ENCODE measurements at places on chromosomes 7 and 10.

GRCh38 chr10:86363833-86364490 is 2.6 kb downstream of the GRID1 start:
- no peak for DNase-seq

GRCh38 chr10:48500771-48501170 is 104.1 kb downstream of the ARHGAP22 start:
- DNase-seq, result no peak

- no peak for DNase-seq
These were observed 554.2 kb downstream of the PARD3 start for GRCh38 chr10:34260904-34261303.

- no peak for DNase-seq
These were observed 39.2 kb downstream of the ELFN1 start for GRCh38 chr7:1709281-1709680.

- DNase-seq, result peak; percentile 16
These were observed 7.4 kb upstream of the TSPAN33 start for GRCh38 chr7:129136887-129137642.

- no peak for DNase-seq
These were observed 90.8 kb upstream of the HECTD2 start for GRCh38 chr10:91319336-91319735.

GRCh38 chr7:20439416-20440185 is 108.9 kb downstream of the ITGB8 start:
- no peak for DNase-seq

DNA sequence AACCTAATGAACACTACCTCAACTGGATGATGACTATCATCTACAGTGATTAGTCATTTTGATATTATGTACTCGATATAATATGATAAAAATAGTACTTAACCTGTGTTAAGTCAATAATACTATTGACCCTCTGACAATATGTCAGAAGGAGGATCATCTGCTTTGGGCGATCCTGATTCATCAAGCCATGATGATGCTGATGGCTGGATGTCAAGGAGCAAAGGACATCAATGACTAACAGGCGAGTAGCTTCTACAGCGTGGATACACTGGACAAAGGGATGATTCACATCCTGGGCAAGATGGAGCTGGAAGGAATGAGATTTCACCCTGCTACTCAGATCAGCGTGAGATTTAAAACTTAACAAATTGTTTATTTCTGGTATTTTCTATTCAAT is 94.4 kb upstream of the SKAP2 start:
- DNase-seq, result no peak

- DNase-seq, result no peak
These were observed 114.0 kb downstream of the TACC2 start for GRCh38 chr10:122102869-122103525.

DNA sequence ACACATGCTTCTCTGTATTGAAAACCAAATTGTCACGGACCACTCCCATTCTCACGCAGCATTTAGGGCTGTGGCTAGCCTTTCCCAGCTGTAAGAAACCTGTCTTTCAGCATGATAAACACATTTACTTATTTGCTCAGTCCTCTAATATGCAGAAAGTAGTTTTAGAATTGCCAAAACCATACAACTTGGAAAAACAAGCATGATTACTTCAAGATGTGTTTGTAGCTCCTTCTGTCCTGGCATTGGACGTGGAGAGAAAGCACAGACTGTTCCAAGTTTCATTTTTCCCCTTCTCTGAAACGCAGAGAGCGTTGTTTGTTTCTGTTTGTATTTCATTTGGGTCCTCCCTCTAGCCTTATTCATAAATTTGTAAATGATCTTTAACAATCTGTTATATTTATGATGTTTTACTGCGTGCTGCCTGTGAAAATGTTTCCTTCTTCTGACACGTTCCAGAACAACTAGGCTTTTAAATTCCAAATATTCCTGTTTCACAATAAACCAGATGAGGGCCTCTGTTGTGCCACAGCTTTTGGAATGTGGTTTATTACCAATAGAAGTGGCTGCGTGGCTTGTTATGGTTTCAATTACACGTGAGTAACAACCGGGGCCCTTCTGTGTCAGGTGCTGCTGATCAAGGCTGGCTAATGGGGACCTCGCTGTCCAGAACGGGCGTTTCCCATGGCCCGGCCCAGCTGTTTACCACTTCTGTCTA is 26.1 kb downstream of the MNX1 start:
- DNase-seq, result no peak

- DNase-seq, result no peak
These were observed 62.7 kb downstream of the EZH2 start for GRCh38 chr7:148821422-148821821.

DNA sequence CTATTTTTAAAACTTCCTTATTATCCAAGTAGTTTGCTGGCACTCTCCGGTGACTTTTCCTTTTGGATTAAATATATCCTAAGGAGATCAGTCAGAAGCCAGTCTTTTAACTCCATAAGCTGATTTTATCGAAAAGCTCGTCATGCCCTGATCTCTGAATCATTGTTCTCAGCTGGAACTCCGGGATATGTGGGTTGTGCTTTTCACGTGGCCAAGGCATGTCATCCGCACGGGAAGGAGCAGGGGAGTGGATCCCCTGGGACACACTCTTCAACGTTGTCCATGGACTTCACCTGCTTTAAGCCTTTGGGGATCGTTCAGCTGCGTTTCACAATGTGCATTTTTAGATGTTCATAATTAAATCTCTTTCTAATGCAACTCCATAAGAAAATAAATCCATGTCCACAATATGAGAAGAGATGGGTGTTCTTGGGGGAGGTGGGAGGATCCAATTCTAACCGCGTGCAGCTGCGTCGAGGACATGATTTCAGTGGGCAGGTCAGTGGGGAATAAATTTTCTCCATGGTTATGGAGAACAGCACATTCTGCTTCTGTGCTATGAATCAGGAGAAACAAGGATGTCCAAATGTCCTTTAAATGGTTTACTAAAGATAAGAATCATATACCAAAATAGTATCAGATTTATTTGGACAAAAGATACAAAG is 229.5 kb upstream of the ADARB2 start:
- no peak for DNase-seq

DNA sequence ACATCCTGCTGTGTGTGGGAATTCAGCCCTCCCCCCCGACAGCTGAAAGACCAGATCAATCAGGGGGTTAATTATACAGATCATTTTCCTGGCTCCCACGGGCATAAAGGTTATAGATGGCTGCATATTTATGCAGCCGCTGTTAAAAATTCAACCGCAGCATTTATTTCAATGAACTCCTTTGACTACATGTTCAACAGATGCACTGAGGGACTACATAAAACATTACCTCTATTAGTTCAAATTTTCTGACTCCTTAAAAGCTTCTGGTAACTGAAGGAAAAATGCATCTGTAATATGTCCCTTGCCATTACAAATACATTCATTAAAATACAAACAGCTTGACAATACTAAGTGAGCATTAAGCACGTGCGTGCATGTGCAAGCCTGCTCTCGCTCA is 49.7 kb upstream of the YAE1 start:
- DNase-seq, result no peak

- DNase-seq, result no peak
These were observed 29.5 kb downstream of the MIOS start for GRCh38 chr7:7596176-7596575.

GRCh38 chr7:146554556-146554955 is 438.0 kb downstream of the CNTNAP2 start:
- no peak for DNase-seq

GRCh38 chr7:157832006-157832405 is 495.2 kb downstream of the DNAJB6 start:
- no peak for DNase-seq

GRCh38 chr7:15851201-15851600 is 164.7 kb upstream of the MEOX2 start:
- DNase-seq, result no peak

- no peak for DNase-seq
These were observed 168.6 kb downstream of the LRMDA start for GRCh38 chr10:75599875-75600648.

DNA sequence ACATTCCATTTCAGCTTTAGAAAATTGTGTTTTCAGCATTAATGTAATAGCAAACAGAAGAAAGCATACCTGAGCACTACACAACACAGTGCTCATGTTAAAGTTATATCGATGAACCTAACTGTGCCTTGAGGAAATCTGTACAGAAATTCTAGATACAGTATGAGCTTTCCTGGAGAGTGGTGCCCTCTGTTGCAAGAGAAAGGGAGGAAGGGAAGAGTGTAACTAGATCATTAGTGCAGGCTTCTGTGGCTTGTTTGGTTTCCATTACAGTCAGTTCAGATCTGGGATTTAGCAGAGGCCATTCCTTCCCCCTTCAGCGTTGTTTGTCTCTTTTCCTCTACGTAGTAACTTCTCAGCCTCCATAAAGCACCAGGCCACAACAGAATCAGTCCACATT is 139.7 kb downstream of the HTR7 start:
- no peak for DNase-seq

DNA sequence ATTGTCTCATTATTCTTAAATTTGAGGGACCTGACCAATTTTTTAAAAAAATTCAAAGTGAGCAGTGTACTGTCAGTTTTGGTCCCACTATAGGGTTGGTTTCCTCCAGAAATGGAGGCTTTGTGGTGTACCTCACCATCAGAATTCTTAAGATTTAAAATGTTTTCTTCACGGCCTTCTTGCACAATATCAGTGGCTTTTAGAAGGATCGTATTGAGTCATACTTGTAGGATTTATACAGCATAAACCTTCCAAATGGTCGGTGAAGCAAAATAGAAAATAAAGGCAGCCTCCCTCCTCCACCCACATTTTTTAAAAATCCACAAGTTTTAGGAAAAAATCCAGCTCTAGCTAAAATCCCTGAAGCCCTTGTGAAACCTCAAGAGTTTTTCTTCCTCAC is 126.4 kb downstream of the RNLS start:
- DNase-seq, result no peak

DNA sequence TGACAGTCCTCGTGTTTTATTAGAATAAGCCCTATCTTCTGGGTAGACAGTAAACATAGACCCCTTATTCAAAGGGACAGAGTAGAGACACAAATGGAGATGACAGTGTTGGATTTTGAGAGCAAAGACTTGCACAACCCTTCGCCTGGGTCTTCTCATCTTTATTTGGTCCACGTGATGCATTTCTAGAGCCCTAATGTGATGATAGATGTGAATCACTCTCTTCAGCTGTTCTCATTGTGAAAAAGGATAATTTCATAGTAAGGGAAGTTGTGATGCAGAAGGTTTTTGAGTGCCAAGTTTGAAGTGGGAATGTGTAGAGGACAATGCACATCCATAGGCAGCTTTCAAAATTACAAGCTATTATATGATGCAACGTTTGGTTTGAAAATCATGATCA is 86.3 kb downstream of the CREB5 start:
- DNase-seq, result no peak

DNA sequence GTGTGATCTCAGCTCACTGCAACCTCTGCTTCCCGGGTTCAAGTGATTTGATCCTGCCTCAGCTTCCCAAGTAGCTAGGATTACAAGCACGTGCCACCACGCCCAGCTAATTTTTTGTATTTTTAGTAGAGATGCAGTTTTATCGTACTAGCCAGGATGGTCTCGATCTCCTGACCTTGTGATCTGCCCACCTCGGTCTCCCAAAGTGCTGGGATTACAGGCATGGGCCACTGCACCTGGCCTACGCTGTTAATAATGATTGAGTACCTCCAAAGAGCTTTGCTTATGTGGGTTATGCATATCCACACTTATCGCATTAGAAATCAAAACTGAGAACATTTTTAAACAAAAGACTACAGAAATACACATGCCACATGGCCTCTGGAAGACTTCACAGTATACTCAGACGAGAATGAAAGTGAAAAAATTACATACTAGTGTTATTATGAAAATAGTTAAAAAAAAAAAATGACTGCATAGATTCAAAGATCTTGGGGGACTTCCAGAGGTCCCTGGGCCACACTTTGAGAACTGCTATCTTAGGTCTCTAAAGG is 25.4 kb downstream of the RPP38 start:
- no peak for DNase-seq

DNA sequence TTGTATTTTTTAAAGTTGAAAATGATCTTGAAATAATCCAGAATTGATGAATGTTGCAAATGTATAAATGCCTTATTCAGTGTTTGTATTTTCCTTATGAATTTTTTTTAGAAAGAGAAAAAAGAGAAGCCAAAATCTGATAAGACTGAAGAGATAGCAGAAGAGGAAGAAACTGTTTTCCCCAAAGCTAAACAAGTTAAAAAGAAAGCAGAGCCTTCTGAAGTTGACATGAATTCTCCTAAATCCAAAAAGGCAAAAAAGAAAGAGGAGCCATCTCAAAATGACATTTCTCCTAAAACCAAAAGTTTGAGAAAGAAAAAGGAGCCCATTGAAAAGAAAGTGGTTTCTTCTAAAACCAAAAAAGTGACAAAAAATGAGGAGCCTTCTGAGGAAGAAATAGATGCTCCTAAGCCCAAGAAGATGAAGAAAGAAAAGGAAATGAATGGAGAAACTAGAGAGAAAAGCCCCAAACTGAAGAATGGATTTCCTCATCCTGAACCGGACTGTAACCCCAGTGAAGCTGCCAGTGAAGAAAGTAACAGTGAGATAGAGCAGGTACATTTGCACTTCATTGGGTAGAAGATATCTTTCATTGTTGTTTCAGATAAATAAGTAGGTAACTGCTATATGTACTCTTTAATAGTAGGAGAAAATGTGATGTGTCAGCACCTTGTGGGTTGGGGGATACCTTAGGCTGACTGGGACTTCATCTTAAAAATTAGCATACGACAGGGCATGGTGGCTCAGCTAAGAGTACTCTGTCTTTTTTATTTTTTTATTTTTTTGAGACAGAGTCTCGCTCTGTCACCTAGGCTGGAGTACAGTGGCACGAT is 3.9 kb downstream of the DDX21 start:
- no peak for DNase-seq

DNA sequence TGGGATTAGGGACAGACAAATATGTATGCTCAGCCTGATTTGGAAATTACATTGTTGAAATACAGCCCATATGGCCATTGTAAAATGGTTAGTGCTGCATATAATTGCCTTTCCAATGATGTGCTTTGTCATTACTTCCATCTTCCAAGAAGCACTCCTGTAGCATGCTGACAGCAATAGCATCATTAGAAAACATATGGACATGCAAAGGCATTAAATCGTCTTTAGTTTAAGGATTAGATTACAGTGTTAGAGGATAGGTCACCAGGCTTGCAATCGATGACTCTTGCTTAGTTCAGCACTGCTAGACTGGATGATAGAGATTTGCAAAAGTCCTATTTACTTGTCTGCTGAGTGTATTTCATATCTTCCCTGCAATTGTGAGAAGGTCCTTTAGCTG is 17.4 kb downstream of the AUTS2 start:
- no peak for DNase-seq

DNA sequence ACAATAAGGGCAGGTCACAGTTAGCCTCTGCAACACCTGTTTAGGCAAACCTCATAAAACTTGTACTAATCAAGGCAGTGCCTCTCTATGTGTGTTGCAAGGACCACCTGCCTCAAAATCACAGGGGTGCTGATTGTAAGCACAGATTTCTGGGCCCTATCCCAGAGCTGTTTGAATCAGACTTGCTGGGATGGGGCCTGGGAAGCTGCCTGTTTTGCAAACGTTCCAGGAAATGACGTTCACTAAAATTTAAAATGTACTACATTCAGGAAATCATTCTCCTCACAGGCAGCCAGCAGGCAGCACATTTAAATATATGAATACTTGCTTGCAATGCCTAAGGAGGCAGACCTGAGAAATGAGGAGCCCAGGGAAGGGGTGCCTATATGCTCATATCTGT is 4.3 kb upstream of the GRM8 start:
- no peak for DNase-seq

GRCh38 chr10:76769161-76769560 is 868.4 kb downstream of the KCNMA1 start:
- no peak for DNase-seq

GRCh38 chr10:92470026-92470425 is 103.9 kb downstream of the IDE start:
- no peak for DNase-seq

- peak; percentile 29 for DNase-seq
These were observed 90.3 kb downstream of the MYL10 start for GRCh38 chr7:101538596-101539459.
